ENCODE measurements at places on chromosomes 7 and 10.
A peak's percentile ranks its signal among the peaks of the same experiment; 100 is the strongest.

DNA sequence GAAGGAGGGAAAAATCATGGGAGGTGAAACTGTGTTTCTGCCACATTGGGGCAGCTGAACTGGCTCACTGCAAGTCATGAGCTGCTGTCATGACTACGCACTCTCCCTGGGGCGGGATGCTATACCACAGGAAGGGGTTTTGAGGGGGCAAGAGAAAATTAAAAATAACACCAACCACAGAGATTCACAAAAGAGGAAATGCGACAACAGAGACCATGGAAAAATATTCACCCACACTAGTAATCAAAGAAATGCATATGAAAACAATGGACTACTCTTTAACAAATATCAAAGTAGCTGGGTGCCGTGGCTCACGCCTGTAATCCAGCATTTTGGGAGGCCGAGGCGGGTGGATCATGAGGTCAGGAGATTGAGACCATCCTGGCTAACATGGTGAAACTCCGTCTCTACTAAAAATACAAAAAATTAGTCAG is 65.2 kb upstream of the TM9SF3 start:
- DNase-seq, result peak; percentile 56

DNA sequence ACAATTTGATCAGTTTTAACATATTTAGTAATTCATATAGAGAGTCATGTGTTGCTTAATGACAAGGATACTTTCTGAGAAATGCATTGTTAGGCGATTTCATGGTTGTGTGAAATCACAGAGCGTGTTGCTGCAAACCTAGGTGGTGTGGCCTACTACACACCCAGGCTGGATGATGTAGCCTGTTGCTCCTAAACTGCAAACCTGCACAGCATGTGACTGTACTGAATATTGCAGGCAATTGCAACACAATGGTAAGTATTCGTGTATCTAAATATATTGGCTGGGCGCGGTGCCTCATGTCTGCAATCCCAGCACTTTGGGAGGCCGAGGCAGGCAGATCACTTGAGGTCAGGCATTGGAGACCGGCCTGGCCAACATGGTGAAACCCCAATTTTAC is 73.7 kb upstream of the BAIAP2L1 start:
- DNase-seq, result no peak

DNA sequence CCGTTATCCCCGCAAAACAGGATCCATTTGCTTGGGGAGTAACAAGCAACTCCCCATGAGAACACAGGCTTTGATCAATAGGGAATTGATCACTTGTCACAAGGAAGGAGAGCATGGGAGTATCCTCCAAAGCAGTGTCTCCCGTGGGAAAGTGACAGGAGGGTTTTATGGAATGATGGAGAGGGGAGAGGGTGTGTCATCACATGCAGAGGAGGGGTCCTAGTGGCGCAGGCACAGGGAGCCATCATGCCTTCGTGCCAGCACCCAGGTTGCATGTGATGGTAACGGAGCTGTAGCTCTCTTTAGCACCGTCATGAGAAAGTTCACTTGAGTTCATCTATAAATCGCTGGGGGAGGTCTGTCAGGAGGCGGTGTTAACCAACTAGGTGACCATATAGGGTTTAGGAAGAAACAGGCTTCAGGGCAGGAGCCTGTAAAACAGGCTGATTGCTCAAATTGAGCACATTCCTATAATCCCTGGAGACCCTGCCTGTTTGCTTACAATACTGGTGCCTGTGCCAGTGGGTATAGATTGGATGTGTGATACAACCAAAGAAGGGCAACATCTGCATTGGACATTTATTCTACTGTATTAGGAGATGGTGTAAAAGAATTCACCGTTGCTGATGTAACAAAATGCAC is 428.5 kb downstream of the GALNT17 start:
- no peak for DNase-seq

DNA sequence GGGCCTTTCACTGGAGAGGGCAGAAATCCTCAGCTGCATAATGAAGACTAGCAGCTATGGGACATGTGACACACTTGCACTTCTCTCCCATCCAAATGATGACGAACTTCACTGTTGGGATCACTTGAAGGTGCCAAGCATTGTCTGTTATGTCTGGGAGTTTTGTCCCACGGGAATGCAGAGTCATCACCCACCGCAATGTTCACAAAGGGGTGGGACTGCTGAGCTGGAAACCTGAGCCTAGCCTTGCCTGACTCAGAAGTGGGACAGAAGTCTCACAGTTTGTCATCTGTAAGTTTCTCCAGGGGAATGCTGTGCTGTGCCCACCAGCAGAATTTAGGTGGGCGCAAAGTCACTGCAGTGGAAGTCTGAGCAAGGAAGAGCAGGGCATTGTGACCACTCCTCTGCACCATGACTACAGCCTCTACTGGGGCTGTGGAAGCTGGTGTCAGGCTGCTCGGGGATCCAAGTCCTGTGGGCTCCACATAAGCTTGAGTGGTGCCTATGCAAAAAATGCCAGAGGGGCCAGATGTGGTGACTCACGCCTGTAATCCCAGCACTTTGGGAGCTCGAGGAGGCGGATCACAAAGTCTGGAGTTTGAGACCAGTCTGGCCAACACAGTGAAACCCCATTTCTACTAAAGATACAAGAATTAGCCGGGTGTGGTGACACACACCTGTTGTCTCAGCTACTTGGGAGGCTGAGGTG is 472.0 kb upstream of the CNTNAP2 start:
- no peak for DNase-seq

DNA sequence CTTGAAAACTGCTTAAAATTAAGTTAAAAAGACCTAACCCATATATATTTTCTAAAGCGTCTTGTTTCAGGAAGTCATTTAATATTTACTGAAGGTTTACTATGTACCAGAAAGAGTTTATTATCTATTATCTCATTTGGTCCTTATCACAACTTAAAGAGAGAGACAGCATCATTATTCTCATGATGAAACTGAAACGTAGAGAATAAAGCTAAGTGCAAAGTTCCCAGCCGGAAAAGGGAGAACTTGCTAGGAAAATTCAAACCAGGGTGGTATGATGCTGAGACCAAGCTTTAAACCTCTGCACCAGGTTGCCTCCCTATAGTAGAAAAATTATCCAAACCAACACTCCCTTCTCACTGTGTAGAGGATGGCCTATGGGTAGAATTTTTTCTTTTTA is 207.7 kb upstream of the BMPER start:
- DNase-seq, result no peak

DNA sequence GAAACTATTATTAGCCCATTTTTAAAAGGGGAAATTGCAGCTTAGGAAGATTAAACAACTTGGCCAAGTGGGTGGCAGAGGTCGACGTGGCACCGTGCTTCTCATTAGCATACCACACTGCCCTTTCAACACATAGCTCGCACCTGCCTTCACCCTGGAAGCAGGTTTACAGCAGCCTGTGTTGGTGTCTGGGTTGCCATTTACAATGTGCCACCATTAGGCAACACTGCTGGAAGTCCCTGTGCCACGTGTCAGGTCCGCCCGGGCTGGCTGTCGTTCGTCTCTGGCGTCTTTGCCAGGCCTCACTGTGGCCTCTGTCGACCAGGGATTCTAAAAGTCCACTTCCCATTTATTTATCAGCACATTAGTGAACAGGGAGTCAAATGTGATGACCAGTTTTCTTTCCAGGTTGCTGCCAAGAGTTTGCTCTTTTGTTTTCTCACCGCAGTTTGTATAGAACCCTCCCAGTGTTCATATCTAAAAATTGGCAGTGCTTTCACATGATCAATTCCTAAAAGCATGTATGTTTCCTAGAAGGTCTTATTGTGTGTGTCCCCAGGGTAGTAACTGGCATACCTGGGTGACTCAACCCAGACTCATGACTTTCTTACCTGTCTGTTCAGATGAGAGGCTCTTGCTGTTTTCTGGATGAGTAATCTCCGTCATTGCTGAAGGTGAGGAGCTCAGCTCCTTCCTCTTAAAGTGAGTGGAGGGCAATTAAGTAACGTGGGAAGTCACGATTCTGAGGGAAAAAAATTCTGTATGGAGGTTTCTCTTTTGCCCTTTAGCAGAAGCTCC is 9.2 kb downstream of the INSIG1 start:
- DNase-seq, result no peak

- DNase-seq, result no peak
Measured at GRCh38 chr7:133303372-133303771, 50.5 kb downstream of the EXOC4 start.

DNA sequence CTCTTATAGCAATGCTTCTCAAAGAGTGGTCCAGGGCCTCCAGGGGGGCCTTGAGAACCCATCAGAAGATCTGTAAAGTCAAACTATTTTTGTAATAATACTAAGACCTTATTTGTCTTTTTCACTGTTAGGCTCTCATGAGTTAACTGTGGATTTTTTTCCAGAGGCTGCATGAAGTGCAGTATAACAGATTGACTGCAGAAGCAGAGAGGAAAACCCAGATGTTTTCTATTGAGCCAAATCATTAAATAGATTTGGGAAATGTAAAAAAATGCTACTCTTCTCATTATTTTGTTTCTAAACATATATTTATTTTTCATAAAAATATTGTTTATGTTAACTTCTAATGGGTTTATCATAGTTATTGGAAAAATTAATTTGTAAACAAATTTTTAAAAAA is 589.0 kb upstream of the LRRTM3 start:
- no peak for DNase-seq

DNA sequence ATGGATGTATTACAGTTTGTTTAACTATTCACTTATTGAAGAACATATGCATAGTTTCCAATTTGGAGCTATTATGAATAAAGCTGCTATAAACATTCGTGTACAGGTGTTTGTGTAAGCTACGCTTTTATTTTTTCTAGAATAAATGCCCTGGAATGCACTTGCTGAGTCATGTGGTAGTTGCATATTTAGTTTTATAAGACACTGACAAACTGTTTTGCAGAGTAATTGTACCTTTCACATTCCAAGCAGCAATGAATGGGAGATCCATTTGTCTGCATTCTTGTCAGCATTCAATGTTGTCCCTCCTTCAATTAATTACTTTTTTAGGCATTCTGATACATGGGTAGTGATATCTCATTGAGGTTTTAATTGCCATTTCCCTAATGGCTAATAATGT is 373.6 kb upstream of the GHITM start:
- DNase-seq, result no peak

DNA sequence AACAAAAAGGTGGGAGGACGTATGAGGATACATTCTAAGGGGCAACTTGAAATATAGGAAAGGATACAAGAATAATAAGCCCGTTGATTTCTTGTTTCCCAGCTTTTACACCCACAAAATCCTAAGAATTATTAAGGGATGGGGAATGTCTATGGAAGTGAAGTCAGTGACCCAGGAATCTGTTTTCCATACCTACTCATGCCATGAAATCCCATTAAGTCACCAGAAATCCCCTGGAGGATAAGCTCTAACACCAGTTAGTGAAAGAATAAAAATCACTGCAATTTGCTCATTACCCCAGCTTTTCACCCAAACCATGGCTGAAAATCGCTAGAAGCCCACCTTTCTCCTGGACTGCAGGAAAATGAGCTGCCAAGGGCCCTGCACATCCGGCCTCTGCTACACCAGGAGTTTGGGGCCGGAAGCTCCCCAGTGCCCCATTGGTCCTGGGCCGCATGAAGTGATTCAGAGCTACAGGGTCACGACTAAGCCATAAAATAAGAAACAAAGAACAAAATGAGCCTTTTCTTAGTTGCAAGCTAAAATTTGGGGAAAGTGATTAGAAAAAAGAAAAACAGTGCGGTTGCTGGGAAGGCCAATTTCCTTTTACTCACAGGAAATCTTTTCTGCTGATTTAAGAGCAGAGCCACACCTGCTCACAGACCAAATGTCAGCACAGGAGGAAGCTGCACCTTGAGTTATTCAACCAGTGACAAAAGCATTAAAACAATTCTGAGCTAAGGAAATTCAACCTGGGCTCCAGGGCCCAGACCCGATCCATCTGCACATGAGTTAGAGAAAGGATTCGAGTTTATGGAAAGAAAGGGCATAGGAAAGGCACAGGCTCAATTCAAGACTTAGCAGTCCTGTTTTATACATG is 40.3 kb downstream of the HIPK2 start:
- no peak for DNase-seq

DNA sequence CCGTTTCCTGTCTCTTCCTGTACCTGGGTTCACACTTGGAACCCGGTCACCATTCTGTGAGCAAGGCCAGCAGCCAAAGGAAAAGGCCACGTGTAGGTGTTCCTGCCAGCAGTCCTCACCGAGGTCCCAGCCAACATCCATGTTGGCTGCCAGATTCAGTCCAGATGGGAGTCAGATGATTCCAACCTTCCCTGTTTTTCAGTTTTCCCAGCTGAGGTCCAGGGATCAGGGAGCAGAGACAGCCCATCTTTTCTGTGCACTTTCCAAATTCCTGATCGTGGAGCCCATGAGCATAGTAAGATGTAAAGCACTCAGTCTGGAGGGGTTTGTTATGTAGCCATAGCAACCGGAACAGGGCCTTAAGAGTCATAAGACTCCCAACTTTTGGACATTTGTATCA is 3.9 kb upstream of the PVRIG start:
- DNase-seq, result no peak

DNA sequence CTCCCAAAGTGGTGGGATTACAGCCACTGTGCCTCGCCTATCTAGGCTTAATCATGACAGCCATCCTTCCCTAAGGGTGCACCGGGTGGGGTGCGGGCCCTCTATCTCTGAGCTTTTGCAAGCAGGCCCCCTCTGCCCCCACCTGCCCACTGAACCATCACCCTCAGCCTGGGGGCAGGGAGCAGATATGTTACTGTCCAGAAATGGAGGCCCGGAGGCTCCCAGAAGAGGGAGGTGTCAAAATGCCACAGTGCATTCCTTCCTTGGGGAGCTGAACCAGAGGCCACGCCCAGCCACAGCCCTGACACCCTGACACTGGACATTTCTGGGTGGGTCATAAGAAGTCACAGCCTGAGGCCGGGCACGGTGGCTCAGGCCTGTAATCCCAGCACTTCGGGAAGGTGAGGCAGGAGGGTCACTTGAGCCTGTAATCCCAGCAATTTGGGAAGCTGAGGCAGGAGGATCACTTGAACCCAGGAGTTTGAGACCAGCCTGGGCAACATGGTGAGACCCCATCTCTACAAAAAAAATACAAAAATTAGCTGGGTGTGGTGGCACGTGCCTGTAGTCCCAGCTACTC is 129.8 kb upstream of the TNRC18 start:
- no peak for DNase-seq

- DNase-seq, result no peak
Measured at GRCh38 chr7:140058517-140058916, 4.2 kb downstream of the PARP12 start.

GRCh38 chr10:51896849-51897248 is 197.5 kb upstream of the CSTF2T start:
- no peak for DNase-seq

GRCh38 chr10:53447576-53447975 is 675.0 kb upstream of the MBL2 start:
- DNase-seq, result no peak

GRCh38 chr10:101123815-101124617 is 7.1 kb upstream of the TLX1 start:
- no peak for DNase-seq

DNA sequence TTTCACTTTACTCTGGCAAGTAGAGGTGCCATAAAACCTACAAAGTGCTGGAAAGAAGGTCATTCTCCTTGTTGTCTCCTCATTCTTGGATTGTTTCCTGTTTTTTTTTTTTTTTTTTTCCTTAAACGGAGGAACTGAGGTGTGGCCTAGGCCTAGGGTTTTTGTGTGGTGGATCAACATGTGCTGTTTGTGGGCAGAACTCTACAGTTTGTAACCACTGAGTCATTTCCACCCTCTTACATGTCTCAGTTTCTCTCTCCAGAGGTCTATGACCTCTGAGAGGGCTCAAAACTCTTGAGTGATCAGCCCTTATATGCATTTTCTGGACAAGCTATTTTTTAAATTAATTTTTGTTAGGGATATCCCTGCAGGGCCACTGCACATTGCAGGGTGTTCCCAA is 296.0 kb downstream of the PPP1R3A start:
- no peak for DNase-seq

GRCh38 chr7:77831481-77831880 is 32.9 kb downstream of the PHTF2 start:
- DNase-seq, result no peak

GRCh38 chr7:121360564-121360963 is 31.8 kb downstream of the WNT16 start:
- DNase-seq, result no peak
